ENCODE measurements at places on chromosomes 2 and 18.

DNA sequence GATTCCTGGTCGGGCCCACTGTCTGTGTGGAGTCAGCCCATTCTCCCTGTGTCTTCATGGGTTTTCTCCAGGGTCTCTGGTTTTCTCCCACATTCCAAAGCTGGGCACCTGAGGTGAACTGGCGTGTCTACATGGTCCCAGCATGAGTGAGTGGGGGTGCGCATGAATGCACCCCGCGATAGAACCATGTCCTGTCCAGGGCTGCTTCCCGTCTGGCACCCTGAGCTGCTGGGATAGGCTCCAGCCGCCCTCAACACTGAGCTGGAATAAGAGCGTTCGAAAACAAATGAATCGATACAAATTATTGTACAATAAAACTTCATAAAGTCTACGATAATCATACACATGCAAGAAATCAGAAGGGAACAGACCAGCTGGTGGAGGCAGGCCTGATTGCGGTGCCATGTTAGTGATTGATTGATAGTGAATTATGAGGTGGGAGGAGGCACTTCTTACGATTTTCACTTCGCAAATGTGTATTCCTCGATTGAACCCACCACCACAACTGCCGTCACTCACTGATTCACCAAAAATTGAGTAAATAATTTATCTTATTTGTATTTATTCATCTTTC, 186.6 kb downstream of the MGAT5 start:
- DNase-seq, result no peak

DNA sequence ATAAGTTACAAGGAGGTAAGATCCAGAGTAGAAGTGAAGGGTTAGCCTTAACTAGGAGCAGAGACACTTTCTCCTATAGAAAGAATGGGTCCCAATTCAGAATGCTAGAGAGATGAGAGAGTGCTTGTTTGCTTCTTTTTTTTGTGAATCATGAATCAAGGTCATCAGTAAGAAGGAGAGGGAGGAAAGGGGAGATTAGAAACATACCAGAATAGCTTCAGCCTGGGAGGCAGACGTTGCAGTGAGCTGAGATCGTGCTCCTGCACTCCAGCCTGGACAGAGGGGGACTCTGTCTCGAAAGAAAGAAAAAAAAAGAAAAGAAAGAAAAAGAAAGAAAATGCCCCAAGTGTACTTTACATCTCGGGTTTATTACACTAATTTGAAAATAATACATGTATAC, 55.8 kb upstream of the SLC35F5 start:
- no peak for DNase-seq

GRCh38 chr2:186772579-186772978, 76.4 kb downstream of the ZSWIM2 start:
- DNase-seq, result no peak

GRCh38 chr2:218748741-218749441, 33.1 kb upstream of the CYP27A1 start:
- no peak for DNase-seq

DNA sequence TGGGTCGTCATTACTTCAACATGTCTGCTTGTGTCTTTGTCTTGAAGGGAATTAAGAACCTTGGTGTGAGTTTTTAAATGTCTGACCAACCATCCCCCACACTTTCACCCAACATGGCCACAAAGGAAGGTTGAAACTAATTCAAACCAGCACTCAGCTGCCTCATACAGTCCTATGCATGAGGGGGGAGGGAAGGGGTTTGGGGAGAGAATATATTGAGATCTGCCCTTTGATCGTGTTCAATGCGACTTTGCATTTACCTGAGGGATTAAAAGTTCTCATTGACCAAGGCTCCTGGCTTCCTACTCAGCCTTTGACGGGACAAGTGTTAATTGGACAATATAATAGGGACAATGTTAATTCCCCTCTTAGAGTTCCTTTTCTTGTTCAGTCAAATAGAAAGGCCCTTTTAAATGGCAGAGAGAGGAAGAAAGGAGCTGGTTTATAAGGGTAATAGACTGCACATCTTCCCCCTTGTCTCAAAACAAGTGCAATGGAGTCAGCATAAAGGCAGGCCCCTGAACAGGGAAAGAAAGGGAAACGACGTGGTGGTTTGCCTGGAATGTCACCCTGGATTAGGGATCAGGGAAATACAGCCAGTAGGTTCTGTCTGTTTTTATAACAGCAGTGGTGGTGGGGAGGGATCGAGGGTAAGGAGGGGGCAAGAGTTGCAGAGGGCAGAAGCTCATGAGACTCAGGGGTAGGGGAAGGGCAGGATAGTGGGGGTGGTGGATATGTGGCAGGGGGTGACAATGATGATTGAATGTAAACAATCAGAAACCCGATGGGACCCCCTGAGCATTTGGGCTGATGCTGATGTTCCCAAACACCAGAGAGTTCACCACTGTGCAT, 198.7 kb downstream of the MYCN start:
- no peak for DNase-seq

GRCh38 chr2:121052521-121052920, 232.5 kb downstream of the TFCP2L1 start:
- no peak for DNase-seq
